Temporal lobe (tissue), 4 donors: ENCODE measurements at places on chromosomes 16 and 17. TPM values are rescaled to one million over a fixed set of nuclear protein-coding genes. Genes with fewer than 3 reads are reported as not detected.

MT1M gene
- 0.74 TPM for total RNA-seq

PLA2G10 gene
- not detected for total RNA-seq

PYY gene
- total RNA-seq = not detected

CCL17 gene
- not detected for total RNA-seq

SDK2 gene
- total RNA-seq = 14.8 TPM

NOG gene
- 5.4 TPM for total RNA-seq
